Ureter (tissue), 1 donor: ENCODE measurements at places on chromosomes 16 and 17. TPM values are rescaled to one million over a fixed set of nuclear protein-coding genes. Genes with fewer than 3 reads are reported as not detected.
A peak's percentile ranks its signal among the peaks of the same experiment; 100 is the strongest.

DNA sequence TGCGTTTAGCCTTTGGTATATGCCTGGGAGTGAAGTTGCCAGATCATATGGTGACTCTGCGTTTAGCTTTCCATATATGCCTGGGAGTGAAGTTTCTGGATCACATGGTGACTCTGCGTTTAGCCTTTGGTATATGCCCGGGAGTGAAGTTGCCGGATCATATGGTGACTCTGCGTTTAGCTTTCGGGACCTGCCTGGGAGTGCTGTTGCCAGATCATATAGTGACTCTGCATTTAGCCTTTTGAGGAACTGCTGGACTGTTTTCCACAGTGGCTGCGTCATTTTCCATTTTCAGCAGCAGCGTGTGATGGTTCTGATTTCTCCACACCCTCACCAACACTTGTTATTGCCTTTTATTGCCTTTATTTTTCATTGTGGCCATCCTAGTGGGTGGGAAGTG, 73.0 kb downstream of the OR1D5 start:
- DNase-seq: peak; percentile 34

GRCh38 chr17:40820228-40820838, 2.1 kb downstream of the KRT10 start:
- DNase-seq: no peak

GRCh38 chr17:63714550-63715277, 14.8 kb upstream of the LIMD2 start:
- no peak for DNase-seq

GRCh38 chr16:58542291-58542690, 27.0 kb downstream of the SETD6 start:
- no peak for DNase-seq

Gene TSNAXIP1
- total RNA-seq: 2.5 TPM

Gene CHST4
- total RNA-seq: 0.16 TPM

DNA sequence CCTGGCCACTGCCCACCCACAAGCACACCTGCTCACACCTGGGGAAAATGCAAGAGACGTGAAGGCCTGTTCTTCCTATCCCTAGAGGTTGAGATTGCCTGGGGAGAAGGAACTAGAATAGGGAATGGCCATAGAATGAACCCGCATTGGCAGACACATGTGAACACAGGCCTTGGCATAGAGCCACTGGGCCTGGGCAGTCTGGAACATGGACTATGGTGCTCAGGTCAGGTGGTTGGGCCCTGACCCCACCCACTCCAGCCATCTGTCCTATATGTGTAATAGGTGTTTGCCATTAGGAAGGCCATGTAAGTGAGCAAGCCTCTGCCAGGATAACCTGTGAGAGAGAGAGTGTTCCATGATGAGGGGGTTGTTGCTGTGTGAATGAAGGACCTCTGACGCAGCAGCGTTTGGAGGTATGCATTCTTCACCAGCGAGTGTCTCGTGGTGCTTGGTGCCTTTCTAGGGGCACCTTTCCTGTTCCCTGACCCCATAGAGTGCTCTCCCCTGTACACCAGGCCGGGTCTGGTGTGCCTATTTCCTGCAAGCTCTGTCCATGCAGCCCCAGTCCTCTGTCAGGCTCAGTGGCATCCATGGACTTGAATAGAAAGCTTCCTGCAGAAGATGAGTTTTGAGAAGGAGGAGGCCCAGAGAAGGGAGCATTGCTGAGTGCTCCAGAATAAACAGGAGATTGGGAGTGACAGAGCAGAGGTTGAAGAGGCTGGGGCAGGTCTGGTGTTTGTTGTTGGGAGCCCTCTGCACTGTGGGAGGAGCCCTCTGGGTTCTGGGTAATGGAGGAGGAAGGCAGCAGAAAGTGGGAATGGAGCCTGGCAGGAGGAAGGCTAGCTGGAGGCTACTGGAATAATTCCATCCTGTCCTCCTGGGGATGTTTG, 15.6 kb downstream of the CTRL start:
- DNase-seq: no peak

DNA sequence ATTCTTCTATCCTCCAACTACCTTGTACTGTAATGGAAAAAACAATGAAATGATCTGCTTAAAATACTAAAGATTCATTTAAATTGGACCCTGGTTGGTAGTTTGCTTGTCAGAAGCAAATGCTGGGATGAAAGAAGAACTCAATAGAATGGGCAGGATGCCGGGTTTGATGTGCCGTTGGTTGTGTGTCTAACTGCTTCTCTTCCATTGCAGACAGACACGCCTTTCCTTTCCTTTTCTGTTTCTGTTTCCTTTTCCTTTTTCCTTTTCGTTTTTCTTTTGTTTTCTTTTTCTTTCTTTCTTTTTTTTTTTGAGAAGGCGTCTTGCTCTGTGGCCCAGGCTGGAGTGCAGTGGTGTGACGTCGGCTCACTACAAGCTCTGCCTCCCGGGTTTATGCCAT, 64.6 kb downstream of the PLCG2 start:
- no peak for DNase-seq

Gene NLGN2
- 22.3 TPM for total RNA-seq
